ENCODE measurements at places on chromosomes 12 and 14.

GRCh38 chr12:108425238-108425795 is 86.2 kb upstream of the CMKLR1 start:
- DNase-seq: no peak

DNA sequence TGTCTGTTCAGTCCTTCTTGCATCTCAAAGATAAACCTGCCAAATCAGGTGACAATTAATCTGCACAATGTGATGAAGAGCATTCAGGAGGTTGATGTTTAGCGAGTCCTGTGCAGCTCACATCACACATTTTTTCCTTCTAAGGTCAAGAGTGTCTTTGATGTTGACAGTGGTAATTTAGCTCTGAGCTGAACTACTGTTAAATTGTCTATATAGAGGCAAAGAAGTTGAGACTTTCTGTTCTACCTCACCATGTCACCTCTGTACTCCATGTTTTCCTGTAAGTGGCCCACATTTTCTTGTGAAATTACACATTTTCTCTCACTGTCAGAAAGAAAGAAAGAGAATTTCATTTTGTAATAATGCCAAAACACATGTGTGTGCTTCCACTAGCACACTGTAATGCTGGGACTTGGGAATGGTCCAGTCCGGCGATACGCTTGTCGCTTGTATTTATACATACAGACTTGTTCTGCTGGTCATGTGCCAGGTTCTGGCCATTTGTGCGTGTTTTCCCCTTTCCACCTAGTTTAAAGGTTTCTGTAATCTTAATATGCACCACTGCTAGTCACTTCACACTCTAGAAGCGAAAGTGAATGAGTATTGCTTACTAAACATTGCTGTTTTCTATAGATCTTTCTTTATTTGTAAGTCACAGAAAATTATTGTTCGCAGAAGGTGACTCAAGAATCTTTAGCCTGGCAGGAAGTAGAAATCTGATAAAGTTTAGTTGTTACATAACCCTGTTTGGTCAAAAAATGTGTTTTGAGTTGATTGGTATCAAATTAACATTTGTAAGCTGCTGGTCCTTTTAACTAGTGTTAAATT is 328.9 kb downstream of the TMTC2 start:
- DNase-seq: no peak

- no peak for DNase-seq
These were observed 6.0 kb upstream of the ADCY6 start for GRCh38 chr12:48794870-48795269.

DNA sequence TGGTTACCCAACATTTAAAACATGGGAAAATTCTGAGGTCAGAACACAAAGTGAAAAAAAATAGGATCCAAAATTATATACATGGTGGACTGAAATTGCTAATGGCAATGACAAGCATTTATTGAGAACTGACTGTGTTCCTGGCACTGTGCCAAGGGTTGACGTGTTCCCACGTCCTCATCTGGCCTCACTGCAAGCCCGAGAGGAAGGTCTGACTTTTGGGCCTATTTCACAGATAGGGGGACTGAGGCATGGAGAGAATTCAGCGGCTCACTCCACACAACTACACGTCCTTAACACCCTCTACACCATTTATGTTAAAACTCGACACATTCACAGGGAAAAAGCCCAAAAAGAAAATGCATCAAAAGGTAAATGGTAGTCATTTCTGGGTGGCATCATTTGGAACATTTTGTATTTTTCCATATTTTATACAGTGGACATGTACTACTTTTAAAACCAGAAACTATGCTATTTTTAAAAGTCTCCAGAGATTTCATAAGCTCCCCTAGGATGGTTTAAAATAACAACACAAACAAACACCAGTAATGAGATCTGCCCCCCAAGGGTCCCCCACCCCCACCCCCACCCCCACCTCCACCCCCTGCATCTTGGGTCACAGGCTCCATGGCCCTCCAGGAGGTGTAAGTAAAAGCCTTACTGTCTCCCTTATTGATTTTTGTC is 27.7 kb downstream of the CLMN start:
- peak; percentile 24 for DNase-seq

- DNase-seq: no peak
These were observed 145.3 kb downstream of the CACNA1C start for GRCh38 chr12:2198005-2198501.

DNA sequence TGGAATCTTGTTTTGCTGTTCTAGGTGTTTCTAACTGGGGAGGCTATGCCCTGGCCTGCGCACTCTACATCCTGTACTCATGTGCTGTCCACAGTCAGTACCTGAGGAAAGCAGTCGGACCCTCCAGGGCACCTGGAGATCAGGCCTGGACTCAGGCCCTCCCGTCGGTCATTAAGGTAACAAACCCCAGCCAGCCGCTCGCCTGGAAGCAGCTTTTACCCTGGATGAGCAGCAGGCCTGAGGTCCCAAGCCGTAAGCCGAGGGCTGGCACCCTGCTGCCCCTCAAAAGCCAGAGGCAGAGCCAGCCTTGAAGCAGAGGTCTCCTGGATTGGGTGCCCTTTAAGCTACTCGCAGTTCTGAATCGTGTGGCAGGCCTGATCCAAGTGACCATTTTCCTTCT is 29.1 kb downstream of the GPR68 start:
- no peak for DNase-seq

GRCh38 chr12:89316705-89317139 is 35.6 kb downstream of the DUSP6 start:
- DNase-seq: no peak

DNA sequence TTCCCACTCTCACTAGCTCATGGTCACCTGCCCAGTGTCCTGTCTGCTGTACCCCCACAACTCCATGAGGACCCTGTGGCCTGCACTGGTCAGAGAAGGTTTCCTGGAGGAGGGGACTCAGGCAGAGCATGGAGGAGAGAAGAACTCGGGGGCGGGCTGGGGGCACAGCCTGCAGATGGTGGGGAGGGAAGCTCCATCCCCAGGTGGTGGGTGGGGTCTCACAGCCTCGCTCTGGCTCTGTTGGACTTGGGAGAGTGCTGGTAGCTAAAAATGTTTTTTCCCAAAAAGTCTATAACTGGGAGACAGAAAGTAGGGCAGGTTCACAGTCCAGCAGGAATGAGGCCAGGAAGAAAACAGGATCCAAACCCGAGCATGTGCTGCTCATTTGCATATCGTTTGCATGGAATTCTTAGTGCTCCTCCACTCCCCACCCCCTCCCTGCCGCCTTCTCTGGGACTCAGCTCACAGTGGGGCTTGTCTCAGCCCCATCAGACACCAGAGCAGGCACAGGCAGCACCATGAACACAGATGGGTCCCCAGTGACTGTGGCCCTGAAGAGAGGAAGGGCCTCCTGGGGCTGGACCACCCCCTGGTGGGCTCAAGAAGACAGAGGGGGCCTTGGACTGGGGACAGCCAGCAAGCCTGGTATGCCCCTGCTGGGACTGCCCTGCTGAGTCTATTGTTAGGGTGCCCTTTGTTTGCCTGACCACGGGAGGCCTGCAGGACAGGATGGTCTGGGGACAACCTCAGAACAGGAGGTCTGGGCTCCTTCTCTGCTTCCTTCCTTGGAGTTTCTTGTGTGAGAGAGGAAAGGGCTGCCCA is 67.0 kb upstream of the SFSWAP start:
- no peak for DNase-seq

GRCh38 chr14:71261206-71261605 is 353.9 kb downstream of the PCNX1 start:
- no peak for DNase-seq

DNA sequence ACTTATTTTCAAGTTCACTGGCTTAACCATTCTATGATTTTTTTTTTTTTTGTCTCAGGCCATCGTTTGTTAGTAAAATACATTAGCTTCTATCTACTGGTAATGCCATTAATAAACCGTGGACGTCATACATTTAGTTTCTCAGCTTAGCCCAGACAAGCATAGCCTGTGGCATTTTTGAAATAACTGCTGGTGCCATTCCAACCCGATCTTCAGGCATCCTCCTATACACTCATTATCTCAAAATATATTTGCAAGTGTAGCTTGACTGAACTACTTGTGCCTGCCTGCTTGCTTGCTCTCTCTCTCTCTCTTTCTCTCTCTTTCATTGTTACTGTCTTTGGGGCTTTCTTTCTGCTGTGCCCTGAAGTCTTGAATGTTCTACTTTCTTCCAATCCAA is 12.7 kb upstream of the MBIP start:
- no peak for DNase-seq

DNA sequence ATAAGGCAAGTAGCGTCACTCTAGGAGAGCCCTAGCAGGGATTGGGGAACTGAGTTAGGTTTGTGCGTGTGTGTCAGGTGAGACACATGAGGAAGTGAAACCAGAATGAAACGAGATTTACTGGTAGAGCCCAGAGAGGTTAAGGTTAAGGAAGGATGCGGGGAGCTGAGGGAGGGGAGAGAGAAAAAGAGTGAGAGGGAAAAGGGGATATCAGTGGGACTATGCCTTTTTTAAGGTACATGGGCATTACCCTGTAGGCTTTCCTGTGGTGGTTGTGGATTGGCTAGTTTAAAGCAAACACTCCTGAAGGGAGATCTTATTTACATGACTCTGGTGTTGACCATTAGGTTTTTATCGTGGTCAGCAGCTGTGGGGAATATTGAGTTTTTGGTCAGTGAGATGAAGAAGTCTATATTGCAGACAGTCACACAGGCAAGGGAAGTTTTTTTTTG is 13.9 kb downstream of the ZDHHC17 start:
- DNase-seq: peak; percentile 70

- DNase-seq: no peak
These were observed 5.5 kb downstream of the CKB start for GRCh38 chr14:103517174-103517566.

GRCh38 chr12:87758271-87758670 is 270.9 kb downstream of the C12orf50 start:
- no peak for DNase-seq

GRCh38 chr14:24892497-24893051 is 157.4 kb downstream of the STXBP6 start:
- DNase-seq: no peak

Data from GM12865 (cell line).